ENCODE measurements at places on chromosomes 16 and 17.

- H3K4me1 ChIP-seq, result no peaks in the 10 kb centered on the region
- no peak for DNase-seq
- H3K27ac ChIP-seq, result no peak overlapping the region
- no peak overlapping the region for H3K4me3 ChIP-seq
Measured at GRCh38 chr17:305090-305976, 47.3 kb downstream of the RPH3AL start.

DNA sequence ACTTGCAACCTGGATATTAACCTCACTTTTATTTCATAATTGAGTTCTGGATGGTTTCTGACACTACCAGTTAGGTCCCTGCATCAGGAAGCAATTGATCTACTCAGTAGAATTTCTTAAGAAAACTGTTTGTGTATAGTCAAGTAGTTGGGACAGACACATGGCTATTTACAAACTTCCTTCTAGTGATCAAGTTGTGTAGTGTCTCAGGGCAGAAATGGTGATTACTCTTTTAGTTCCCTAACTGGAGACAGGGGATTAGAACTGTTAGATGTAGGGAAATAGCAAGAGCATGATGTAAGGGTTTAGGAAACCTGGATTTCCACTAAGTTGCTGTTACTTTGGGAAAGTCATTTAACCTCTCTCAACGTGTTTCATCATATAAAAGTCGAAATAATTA is 30.4 kb downstream of the TMEM100 start:
- no peak overlapping the region for H3K4me3 ChIP-seq
- no peak for DNase-seq
- H3K4me1 ChIP-seq, result no peaks in the 10 kb centered on the region
- no peaks in the 10 kb centered on the region for H3K36me3 ChIP-seq

DNA sequence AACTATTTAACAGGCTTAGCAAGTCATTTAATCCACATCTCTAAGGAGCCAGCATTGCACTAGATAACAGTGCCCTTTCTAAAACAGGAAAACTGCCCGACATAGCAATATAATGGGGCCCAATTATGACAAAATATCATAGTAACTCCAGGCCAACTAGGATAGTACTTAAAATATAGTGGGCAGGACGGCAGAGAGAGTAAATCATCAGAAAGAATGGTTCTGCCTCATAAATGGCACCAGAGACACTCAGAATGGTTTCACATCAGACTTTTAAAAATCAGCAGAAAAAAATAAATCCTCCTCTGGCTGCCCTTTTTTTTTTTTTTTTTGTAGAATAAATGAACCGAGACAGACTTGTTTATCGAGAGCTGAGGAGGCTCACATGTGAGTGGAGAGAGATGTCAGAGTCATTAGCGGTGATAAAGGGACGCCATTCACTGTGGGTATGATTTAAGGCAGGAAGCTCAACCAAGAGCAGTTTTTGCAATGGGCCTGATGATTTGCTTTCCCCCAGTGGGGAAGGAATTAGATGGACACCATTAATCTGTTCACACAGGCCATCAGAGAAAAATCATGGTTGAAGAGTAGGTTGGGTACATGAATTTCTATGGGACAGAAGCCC is 62.6 kb downstream of the CPPED1 start:
- DNase-seq, result no peak
- H3K27me3 ChIP-seq, result no peaks in the 10 kb centered on the region
- no peak overlapping the region for H3K27ac ChIP-seq
- no peak overlapping the region for H3K4me3 ChIP-seq
- peaks cover 23% of the 10 kb centered on the region for H3K36me3 ChIP-seq
- H3K4me1 ChIP-seq, result no peaks in the 10 kb centered on the region

- H3K4me3 ChIP-seq, result no peak overlapping the region
- no peak overlapping the region for H3K27ac ChIP-seq
- H3K36me3 ChIP-seq, result no peaks in the 10 kb centered on the region
- peaks cover 4% of the 10 kb centered on the region for H3K27me3 ChIP-seq
Measured at GRCh38 chr17:54744750-54745149, 155.9 kb upstream of the TOM1L1 start.

GRCh38 chr16:65315081-65315780 is 193.4 kb upstream of the CDH11 start:
- H3K4me1 ChIP-seq, result no peaks in the 10 kb centered on the region
- H3K4me3 ChIP-seq, result no peak overlapping the region
- no peak overlapping the region for H3K27ac ChIP-seq
- H3K36me3 ChIP-seq, result no peaks in the 10 kb centered on the region

GRCh38 chr17:49899191-49899485 is 51.3 kb upstream of the TAC4 start:
- peaks cover 60% of the 10 kb centered on the region for H3K27me3 ChIP-seq
- DNase-seq, result no peak
- H3K36me3 ChIP-seq, result no peaks in the 10 kb centered on the region

DNA sequence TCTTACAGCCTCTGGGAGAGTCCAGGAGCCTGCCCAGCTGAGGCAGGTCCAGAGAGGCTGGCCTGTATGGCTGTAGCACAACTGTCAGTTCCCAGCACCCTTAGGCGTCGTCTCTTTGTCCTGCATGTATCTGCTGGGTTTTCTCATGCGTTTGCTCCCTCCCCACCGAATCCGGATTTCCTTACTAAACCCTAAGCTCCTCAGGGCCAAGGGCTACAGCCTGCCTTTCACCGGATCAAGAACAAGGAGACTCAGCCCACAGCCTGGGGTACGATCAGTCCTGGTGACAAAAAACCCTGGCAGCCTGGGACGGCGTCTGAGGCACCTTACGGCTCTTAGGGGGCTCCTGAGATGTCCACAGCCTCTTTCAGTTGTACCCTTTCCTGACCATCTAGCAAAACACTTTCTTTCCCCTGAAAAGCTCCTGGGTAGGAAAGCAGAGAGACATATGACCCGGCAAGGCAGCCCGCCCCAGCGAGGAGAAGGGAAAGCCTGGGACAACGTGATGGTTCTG is 12.2 kb downstream of the HIC1 start:
- H3K27ac ChIP-seq, result no peak overlapping the region
- H3K36me3 ChIP-seq, result peaks cover 44% of the 10 kb centered on the region
- no peak for DNase-seq
- H3K27me3 ChIP-seq, result no peaks in the 10 kb centered on the region
- no peak overlapping the region for H3K4me3 ChIP-seq
- peaks cover 41% of the 10 kb centered on the region for H3K4me1 ChIP-seq

DNA sequence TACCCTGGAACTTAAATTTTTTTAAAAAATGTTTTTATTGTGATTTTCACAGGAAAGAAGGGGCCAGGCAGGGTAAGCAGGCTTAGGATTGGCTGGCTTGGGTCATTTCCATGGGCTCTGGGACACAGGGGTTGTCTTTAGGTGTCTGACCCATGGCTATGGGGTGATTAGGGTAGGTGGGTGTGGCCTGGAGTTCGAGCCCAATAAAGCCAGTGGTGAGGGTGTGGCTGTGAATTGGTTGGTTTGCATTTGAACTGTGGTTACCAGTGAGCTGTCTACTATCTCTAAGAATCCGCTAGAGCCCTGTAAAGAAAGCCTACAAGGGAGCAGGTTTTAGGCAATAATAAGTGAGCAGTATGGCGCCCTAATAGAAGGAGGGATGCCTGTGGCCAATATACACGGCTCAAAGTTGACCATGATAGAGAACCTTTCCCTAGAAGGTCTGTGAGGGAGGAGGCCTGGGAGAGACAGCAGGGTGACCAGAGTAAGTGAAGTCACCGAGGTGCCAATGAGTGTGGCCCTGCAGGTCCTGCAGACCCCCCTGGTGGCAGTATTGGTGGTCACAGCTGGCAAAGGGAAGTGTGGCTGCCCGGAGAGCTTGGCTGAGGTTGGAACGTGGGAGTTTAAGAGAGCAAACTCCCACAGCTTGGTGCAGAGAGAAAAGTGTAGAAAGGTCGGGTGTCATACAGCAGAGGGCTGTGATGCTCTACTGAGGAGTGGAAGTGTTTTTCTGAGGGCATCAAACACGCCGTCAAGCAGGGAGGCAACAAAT is 454.0 kb downstream of the WWOX start:
- H3K27ac ChIP-seq, result no peak overlapping the region
- H3K4me3 ChIP-seq, result no peak overlapping the region
- DNase-seq, result no peak
- H3K4me1 ChIP-seq, result peaks cover 6% of the 10 kb centered on the region
- no peaks in the 10 kb centered on the region for H3K27me3 ChIP-seq
- H3K36me3 ChIP-seq, result no peaks in the 10 kb centered on the region

DNA sequence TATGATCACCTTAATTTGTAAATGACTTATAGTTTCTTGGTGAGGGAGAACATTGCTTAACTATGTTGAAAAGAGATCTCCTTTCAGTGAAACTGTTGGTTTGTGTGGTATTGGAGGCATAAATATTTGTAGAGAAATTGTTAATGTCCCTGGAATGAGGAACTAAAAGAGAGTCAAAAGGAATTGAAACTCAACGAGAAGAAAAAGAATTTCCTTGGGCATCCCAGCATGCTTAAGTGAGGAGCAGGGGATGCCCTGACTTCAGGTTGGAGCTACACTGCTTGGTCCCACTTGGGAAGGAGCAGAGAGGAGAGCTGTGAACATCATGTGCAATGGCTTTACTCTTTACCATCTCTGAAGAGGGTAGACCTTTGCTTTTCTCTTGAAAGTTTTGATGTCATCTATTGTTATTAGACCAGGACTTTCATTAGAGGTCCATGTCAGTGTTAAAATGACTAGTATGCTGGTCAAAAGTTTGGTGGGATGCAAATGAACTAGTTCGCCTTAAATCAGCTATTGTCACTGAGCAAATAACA is 21.7 kb downstream of the KRT23 start:
- no peak overlapping the region for H3K27ac ChIP-seq
- H3K4me3 ChIP-seq, result no peak overlapping the region
- H3K27me3 ChIP-seq, result no peaks in the 10 kb centered on the region
- no peaks in the 10 kb centered on the region for H3K36me3 ChIP-seq
- DNase-seq, result no peak
- peaks cover 3% of the 10 kb centered on the region for H3K4me1 ChIP-seq

- peaks cover 21% of the 10 kb centered on the region for H3K4me1 ChIP-seq
- H3K27ac ChIP-seq, result no peak overlapping the region
- peaks cover 2% of the 10 kb centered on the region for H3K36me3 ChIP-seq
- H3K27me3 ChIP-seq, result no peaks in the 10 kb centered on the region
- DNase-seq, result no peak
Measured at GRCh38 chr16:1832838-1833454, 5.9 kb downstream of the FAHD1 start.

DNA sequence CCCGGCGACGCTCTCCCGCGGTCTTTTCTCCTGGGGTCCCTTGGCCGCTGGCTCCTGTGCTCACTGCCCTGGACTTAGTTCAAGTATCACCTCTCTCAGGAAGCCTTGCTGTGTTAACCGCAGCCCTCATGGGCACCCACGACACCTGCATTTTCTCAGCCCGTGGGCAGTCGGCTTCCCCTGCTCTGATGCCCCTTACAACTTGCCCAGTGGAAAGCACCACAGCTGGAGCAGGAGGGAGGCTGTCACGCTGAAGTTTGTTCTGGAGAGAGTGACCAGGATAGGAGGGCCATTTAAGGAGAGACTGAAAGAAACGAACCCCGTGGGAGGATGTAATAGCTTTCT is 395 bp downstream of the STXBP4 start:
- no peak overlapping the region for H3K27ac ChIP-seq
- peaks cover 8% of the 10 kb centered on the region for H3K36me3 ChIP-seq
- no peaks in the 10 kb centered on the region for H3K27me3 ChIP-seq

- H3K27ac ChIP-seq, result no peak overlapping the region
- H3K36me3 ChIP-seq, result no peaks in the 10 kb centered on the region
Measured at GRCh38 chr17:48663134-48663924, 37.2 kb upstream of the HOXB9 start.

- H3K4me1 ChIP-seq, result peaks cover 53% of the 10 kb centered on the region
- peak; percentile 35 for DNase-seq
- peak overlapping the region; percentile 96 for H3K27ac ChIP-seq
Measured at GRCh38 chr17:49193513-49194296, 16.7 kb downstream of the GNGT2 start.

DNA sequence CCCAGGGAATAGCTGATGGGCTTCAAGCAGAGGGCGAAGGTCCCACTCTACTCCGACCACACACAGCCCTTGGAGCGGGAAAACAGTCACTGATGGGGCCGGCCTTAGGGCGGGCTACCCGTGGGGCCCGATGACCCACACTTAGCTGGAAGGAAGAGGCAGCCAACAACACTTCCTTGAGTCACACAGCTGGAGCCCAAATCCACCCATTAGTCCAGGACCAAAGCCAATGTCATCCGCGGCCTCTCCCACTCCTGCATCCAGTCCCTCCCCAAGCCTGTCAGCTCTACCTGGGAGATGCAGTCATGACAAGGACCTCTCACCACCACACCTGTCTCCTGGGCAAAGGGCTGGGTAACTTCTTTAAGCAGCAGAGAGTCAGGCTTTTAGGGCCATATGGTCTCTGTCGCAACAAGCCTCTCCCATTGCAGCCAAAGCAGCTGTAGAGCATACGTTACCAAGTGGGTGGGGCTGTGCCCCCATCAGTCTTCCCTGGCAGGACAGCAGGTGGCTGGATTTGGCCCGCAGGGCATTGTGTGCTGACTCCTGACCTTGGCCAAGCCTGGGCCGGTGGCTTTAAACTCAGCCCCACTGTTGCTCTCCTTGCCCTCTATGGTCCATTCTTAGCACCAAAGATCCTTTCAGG is 110.7 kb downstream of the SOCS1 start:
- H3K4me3 ChIP-seq, result no peak overlapping the region
- H3K4me1 ChIP-seq, result peaks cover 12% of the 10 kb centered on the region
- H3K36me3 ChIP-seq, result peaks cover 6% of the 10 kb centered on the region
- DNase-seq, result no peak

- H3K27me3 ChIP-seq, result no peaks in the 10 kb centered on the region
- DNase-seq, result no peak
- no peak overlapping the region for H3K4me3 ChIP-seq
- no peak overlapping the region for H3K27ac ChIP-seq
- no peaks in the 10 kb centered on the region for H3K36me3 ChIP-seq
Measured at GRCh38 chr16:48846277-48846676, 236.3 kb upstream of the N4BP1 start.

GRCh38 chr17:1109606-1110540 is 69.9 kb downstream of the ABR start:
- H3K4me3 ChIP-seq, result peak overlapping the region; percentile 60
- no peaks in the 10 kb centered on the region for H3K27me3 ChIP-seq
- H3K27ac ChIP-seq, result peak overlapping the region; percentile 65
- no peak for DNase-seq

DNA sequence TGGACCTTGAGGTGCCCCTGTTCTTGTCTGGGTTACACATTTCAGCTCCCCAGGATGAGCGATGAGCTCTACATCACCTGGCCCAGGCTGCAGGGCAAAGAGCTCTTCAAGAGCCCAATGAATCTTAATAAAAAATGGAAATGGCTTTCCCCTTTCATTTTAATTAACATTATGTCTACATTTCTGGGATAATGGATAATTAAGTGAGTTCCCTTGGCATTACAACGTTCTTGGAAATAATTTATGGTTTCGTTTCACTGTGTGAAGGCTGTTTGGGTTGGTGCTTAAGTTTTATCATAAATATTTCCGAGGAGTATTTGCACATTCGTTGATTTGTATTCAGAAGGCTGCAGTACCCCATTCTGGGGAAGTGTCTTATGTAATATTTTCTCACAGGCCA is 678.3 kb upstream of the EEF2KMT start:
- H3K4me1 ChIP-seq, result no peaks in the 10 kb centered on the region
- no peak overlapping the region for H3K4me3 ChIP-seq
- no peak for DNase-seq
- no peak overlapping the region for H3K27ac ChIP-seq
- H3K27me3 ChIP-seq, result no peaks in the 10 kb centered on the region
